ENCODE measurements at places on chromosomes 11 and 22.
A peak's percentile ranks its signal among the peaks of the same experiment; 100 is the strongest.

DNA sequence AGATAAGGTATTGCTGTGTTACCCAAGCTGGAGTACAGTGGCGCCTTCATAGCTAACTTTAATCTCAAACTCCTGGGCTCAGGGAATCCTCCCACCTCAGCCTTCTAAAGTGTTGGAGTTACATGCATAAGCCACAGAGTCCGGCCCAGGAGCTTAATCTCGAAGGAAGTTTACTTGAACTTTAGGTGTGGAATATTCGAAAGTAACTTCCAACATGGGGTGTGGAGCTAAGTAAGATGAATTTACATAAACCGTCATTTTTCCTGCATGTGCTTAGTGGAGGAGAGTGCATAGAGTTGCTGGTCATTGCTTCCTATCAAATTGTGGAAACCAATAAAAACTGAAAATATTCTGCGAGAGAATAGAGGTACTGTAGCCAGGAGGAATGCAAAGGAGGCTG, 1.5 kb downstream of the ATG13 start:
- DNase-seq: no peak

GRCh38 chr22:50305923-50306566, 1.4 kb downstream of the PLXNB2 start:
- DNase-seq: peak; percentile 26

DNA sequence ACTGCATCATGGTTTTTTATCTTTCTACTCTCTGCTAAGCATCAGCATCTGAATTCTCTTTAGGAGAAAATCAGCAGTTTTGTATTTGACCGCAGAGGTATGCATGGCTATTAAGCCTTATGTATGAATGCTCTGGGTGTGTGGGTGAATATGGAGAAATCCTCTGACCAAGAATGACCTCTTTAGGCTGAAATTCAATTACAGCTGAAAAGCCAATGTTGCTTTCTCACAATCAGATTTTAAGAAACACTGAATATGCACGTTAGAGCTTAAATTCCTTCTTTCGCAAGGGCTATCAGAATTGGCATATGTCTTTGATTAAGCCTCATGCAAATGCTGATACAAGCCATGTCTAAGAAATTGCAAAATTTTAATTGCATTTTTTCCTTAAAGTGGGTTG, 43.2 kb downstream of the ARHGAP42 start:
- no peak for DNase-seq

- DNase-seq: no peak
These were observed 25.4 kb downstream of the PDGFB start for GRCh38 chr22:39219071-39220039.

DNA sequence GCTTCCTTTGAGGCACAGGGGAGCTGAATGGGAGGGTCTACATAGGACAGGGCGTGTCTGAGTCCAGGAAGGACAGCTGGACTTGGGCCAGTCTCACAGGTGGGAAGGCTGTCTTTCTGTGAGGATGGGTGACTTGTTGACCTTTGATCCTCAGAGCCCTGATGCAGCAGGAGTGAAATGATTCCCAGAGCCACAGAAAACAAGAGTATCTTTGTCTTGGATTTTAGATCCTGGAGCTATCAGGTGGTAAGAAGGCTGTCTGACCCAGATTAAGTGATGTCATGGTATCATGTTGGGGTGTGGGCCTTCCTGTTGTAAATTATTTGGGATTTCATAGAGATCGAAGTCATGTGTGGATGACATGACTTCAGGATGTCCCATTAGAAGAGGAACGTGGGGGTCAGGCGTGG, 15.0 kb downstream of the PTPRJ start:
- DNase-seq: no peak

GRCh38 chr11:2815762-2816496, 69.6 kb downstream of the CDKN1C start:
- DNase-seq: no peak

- no peak for DNase-seq
These were observed 1.7 kb downstream of the DRD4 start for GRCh38 chr11:638631-639331.

DNA sequence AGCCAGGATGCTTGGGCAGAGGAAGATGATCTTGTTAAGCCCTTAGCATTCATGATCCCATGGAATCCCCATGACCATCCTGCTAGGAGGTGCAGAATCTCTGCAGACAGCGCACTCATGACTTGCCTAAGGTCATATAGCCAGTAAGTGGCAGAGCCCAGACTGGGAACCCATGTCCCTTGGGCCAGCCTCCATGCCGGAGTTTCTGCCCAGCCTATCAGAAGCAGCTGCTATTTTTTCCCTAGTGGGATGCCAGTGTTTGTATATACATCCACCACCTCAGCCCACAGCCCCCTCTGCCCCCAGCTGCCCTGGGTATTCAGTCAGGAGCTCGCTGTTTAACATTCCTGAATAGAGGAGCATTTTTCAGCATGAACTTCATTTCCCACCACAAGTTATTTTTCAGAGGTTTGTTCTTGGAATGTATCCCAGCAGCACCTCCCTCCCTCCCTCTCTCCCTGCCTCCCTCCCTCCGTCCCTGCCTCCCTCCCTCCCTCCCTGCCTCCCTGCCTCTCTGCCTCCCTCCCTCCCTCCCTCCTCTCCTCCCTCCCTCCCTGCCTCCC, 34.4 kb upstream of the SUSD2 start:
- no peak for DNase-seq
